ENCODE measurements at places on chromosomes 11 and 22.

DNA sequence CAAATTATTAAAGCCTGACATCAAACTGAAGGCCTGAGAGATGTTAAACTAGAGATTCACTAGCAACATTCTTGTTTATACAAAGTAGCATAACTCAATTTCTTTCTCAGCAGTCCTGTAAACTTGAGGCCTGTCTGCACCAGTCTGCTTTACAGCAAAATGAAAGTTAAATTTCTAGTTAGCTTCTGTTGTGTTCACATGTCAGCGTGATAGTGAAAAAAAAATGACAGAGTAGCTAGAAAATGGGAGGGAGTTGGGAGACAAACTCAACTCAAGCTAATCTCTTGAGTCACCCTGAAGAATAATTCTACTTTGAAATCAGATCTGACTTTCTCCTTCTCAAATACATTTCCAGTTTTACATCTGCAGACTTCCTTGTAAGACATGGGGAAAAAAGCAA is 6.5 kb downstream of the RBFOX2 start:
- H3K4me3 ChIP-seq: no peak overlapping the region
- H3K27me3 ChIP-seq: no peaks in the 10 kb centered on the region
- peak overlapping the region; percentile 65 for H3K27ac ChIP-seq
- no peaks in the 10 kb centered on the region for H3K36me3 ChIP-seq
- peaks cover 66% of the 10 kb centered on the region for H3K4me1 ChIP-seq
- no peak for DNase-seq

DNA sequence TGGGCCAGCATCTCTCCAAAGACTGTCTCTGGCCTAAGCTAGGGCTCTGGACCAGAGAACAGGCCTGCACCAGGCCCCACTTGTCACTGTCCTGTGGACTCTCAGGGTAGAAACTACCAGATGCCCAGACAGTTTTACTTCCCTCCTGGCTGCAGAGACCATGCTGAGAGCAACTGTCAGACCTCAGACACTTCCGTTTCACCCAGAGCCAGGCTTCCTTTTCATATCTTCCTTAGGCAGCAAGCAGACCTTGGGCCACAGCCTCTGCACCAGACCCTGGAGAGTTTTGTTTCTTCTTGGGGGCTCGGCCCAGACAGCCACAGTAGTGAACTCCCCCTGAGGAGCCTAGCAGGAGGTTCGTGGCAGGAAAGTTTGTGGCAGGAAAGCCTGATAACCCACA is 12.1 kb upstream of the FCHSD2 start:
- H3K36me3 ChIP-seq: no peaks in the 10 kb centered on the region
- DNase-seq: no peak
- H3K27ac ChIP-seq: no peak overlapping the region
- H3K4me3 ChIP-seq: no peak overlapping the region

GRCh38 chr11:127042445-127042844 is 41.9 kb upstream of the KIRREL3 start:
- no peak overlapping the region for H3K4me3 ChIP-seq
- no peak for DNase-seq
- H3K36me3 ChIP-seq: no peaks in the 10 kb centered on the region
- H3K27ac ChIP-seq: no peak overlapping the region
- H3K4me1 ChIP-seq: no peaks in the 10 kb centered on the region
- H3K27me3 ChIP-seq: no peaks in the 10 kb centered on the region

- peaks cover 15% of the 10 kb centered on the region for H3K27me3 ChIP-seq
- H3K36me3 ChIP-seq: no peaks in the 10 kb centered on the region
- H3K4me3 ChIP-seq: no peak overlapping the region
- no peaks in the 10 kb centered on the region for H3K4me1 ChIP-seq
- no peak overlapping the region for H3K27ac ChIP-seq
Observed at GRCh38 chr11:3188496-3189195, 23.5 kb upstream of the OSBPL5 start.

DNA sequence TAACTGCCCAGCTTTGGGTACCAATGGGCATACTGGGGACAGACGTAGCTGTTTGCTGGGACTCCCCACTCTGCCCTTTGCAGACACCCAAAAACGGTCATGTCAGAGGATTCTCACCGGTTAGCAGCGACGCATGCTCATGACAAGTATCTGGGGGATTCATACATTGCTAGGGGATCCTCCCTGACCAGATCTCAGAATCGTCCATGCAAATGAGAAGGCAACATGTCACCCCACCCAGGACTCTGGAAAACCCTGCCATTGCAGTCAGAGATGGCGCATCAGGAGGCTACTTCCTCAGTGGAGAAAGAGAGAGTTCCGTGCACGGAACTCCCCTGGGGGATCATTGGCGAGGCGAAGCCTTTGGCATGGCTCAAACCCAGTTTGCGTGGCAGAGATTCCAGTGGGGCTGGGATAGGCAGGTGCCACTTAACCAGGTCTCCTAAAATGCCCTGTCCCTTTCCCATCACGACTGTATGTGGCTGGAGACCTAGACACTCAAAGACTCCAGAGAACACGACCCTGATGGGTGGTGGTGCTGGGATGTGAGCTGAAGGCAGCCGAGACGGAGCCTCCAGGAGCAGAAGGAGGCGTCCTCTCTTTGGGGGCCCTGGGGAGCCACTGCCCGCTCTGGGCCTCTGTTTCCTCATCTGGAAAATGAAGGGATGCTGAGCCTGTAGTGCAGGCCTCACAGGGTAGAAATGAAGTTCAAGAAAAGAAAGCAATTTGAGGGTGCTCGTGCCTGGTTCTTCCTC is 4.9 kb downstream of the RGL4 start:
- peaks cover 5% of the 10 kb centered on the region for H3K4me1 ChIP-seq
- no peaks in the 10 kb centered on the region for H3K27me3 ChIP-seq
- no peak overlapping the region for H3K4me3 ChIP-seq
- no peak overlapping the region for H3K27ac ChIP-seq

DNA sequence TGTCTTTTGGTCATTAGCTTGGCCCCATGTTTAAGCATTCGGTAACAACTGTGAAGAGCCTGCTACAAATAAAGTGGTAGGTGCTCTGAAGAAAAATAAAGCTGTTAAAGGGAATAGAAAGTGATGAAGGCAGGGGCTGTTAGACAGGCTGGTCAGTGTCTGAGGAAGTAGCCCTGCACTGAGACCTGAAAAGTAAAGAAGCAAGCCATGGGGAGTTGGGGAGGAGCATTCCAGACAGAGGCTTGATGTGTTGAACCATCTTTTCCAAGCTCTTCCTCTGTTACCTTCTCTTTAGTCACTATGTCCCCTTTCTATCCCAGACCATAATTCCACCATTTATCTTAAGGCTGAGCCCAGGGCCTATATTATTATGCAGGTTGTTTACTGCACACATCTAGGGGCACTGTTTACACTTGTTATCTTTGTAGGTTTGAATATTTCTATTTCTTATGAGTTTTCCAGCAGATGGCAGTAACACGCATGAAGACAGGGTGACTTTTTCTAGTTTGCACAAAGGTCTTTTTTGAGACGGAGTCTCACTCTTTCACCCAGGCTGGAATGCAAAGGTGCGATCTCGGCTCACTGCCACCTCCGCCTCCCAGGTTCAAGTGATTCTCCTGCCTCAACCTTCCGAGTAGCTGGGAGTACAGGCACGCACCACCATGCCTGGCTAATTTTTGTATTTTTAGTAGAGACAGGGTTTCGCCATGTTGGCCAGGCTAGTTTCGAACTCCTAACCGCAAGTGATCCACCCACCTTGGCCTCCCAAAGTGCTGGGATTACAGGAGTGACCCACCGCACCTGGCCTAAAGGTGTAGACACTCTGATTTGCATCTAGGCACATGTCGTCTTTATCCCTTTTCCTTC is 23.0 kb downstream of the ZFTA start:
- peaks cover 11% of the 10 kb centered on the region for H3K36me3 ChIP-seq
- DNase-seq: no peak
- no peak overlapping the region for H3K4me3 ChIP-seq
- H3K27ac ChIP-seq: no peak overlapping the region
- no peaks in the 10 kb centered on the region for H3K27me3 ChIP-seq
- H3K4me1 ChIP-seq: no peaks in the 10 kb centered on the region

GRCh38 chr11:105609832-105610781 is at the start of gene GRIA4:
GRIA4 (plus strand) TSS chr11:105610073; CDS start chr11:105610998, 925 bp downstream.
- no peaks in the 10 kb centered on the region for H3K36me3 ChIP-seq
- peaks cover 26% of the 10 kb centered on the region for H3K4me1 ChIP-seq
- peak; percentile 14 for DNase-seq
- H3K4me3 ChIP-seq: peak within 1 kb of the TSS; percentile 56
- H3K27me3 ChIP-seq: peaks cover 26% of the 10 kb centered on the region

- no peaks in the 10 kb centered on the region for H3K4me1 ChIP-seq
- no peak overlapping the region for H3K4me3 ChIP-seq
- no peaks in the 10 kb centered on the region for H3K36me3 ChIP-seq
- H3K27me3 ChIP-seq: no peaks in the 10 kb centered on the region
Observed at GRCh38 chr11:113664981-113665710, 41.0 kb downstream of the TMPRSS5 start.

DNA sequence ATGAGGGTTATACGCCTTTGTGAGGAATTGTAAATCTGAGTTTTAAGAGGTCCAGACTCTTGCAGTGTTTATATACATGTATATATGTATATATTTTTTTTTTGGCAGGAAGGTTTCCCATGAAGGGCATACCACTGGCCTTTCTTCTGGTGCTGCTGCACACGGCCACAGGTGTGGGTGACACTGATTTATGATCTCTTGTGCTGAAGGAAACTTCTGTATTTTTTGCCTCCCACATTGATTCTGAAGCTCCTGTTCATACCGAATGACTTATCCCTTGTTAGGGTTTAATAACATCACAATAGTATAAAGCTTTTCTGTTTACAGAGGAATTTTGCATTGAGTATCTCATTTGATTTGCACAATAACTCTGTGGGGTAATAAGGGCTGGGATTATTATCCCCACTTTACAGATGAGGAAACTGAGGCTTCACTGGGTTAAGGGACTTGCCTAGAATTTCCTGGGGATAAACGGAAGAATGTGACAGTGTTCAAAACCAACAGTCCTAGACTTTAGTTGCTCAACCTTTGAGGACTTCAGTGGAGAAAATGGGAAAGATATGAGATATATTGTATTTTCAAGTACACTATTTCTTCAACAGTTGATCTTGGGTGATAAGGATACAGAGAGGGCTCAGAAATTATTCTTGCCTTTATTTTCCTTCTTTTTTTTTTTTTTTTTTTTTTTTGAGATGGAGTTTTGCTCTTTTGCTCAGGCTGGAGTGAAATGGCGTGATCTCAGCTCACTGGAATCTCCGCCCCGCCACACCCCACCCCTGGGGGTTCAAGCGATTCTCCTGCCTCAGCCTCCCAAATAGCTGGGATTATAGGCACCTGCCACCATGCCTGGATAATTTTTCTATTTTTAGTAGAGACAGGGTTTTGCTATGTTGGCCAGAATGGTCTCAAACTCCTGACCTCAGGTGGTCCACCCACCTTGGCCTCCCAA is 70.1 kb downstream of the MICAL2 start:
- no peaks in the 10 kb centered on the region for H3K4me1 ChIP-seq
- H3K27me3 ChIP-seq: no peaks in the 10 kb centered on the region
- no peak for DNase-seq
- H3K36me3 ChIP-seq: no peaks in the 10 kb centered on the region

DNA sequence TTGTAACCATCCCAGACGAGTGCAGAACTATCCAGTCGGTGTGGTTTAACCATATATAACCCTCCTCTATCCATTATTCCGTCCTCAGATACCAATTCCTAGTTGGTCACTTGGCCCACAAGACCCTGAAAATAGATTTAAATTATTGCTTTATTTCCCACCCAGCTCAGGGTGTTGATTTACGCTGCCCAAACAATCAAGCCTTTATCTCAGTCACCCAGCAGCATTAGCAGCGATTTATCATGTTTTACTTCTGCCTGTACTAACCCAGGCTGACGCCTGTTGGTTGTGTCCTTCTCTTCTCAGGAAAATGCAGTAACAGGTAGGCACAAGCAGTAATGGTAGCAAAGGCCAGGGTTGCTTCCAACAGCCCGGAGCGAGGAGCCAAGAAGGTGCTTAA is 81.2 kb downstream of the DSCAML1 start:
- H3K36me3 ChIP-seq: no peaks in the 10 kb centered on the region
- DNase-seq: no peak
- no peak overlapping the region for H3K27ac ChIP-seq

DNA sequence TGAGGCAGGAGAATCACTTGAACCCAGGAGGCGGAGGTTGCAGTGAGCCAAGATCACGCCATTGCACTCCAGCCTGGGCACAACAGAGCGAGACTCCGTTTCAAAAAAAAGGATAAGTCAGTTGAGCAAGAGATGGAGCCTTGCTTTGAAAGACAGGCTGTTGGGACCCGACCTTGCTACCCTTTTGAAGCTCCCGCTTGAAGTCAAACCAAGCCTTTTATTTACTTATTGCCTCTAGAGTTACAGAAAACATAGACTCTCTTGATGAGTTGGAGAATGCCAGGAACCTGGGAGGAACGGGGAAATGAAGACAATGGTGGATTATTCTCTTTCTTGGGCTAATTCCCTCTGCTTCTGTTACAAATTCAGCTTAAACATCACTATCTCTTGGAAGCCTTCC is 4.9 kb downstream of the SYN3 start:
- H3K36me3 ChIP-seq: no peaks in the 10 kb centered on the region
- DNase-seq: no peak
- peaks cover 62% of the 10 kb centered on the region for H3K27me3 ChIP-seq
- no peak overlapping the region for H3K27ac ChIP-seq

DNA sequence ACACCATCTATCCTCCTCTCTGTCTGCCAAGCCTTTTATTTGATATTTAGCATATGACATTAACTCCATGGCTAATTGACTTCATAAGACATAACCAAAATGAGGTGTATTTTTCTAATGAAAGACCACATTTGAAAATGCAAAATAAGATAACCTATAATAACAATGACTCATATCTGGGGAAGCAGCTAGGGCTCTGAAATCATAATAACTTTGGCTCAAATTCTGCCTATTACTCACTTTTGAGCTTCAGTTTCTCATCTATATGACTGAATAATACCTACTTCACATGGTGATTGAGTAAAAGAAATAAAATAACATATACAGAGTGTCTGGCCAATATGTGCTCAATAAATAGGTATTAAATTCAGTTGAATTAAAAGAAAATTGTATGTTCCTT is 1419.8 kb upstream of the TENM4 start:
- no peaks in the 10 kb centered on the region for H3K27me3 ChIP-seq
- H3K4me3 ChIP-seq: no peak overlapping the region
- no peaks in the 10 kb centered on the region for H3K4me1 ChIP-seq
- H3K27ac ChIP-seq: no peak overlapping the region
- no peak for DNase-seq

DNA sequence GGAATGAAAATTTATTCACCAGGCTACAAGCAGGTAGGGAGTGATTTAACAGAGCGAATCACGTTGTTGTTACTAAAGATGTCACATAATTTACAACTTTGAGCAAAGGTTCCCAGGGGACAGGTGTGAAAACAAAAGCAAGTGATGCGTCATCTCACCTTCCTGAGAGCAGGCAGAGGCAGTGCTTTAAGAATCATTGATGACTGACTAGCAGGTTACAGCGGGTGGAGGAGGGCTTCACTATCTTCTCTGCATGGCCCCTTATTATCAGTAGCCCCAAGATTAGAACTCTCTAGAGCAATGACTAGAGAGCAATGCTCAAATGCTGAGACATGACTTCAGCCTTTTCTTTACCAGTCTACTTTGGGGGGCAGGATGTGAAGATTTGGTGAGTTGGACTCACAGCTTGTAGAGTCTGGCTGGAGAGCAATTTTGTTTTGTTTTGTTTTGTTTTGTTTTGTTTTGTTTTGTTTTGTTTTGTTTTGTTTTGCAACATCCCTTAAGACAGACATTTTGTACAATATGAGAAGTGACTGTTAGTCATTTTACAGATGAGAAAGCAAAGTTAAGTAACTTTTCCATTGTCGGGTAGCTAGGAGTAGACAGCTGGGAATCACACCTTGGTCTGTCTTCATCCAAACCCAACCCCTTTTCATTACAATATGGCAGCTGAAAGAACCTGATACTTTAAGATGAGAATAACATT is 84.8 kb downstream of the SLC1A2 start:
- no peaks in the 10 kb centered on the region for H3K36me3 ChIP-seq
- DNase-seq: no peak
- no peaks in the 10 kb centered on the region for H3K27me3 ChIP-seq
- no peak overlapping the region for H3K27ac ChIP-seq
- H3K4me1 ChIP-seq: peaks cover 5% of the 10 kb centered on the region
- no peak overlapping the region for H3K4me3 ChIP-seq

All from tibial nerve (tissue), 4 donors.